Left colon (tissue), 2 donors: ENCODE measurements at places on chromosomes 11 and 22. TPM values are rescaled to one million over a fixed set of nuclear protein-coding genes. Genes with fewer than 3 reads are reported as not detected.

Gene MUC6
- not detected for total RNA-seq

- no peak for DNase-seq
These were observed 33.2 kb upstream of the FBLN1 start for GRCh38 chr22:45469281-45470073.

- no peak for DNase-seq
These were observed 2.3 kb upstream of the IRF7 start for GRCh38 chr11:617912-618682.

DNA sequence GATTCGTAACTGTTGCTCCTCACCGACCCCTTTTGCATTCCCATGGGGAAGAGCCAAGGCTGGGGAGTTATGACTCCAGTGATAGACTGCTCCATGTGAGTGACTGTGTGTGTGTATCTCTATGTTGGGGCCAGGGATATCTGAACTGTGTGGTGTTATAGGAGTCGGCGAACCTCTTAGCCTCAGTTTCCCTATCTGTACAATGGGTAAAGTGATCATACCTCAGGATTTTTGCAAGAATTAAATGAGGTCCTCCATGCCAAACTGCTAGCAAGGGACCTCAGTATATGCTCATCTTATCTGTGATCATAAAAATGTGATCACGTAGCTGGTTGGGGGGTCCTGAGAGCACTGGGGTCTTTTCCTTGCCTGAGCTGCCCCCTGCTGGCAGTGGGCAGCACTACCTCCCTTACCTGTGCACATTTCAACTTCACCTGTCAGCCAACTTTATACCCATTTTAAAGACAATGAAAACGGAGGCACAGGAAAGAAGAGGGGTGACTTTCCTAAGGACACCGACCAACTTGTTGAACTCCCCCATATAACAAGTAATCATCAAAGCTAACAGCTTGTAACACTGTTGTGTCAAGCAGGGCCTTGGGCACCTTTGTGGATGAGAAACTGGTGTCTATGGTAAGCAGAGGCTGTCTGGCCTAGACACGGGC is 1.4 kb upstream of the DPP3 start:
- DNase-seq: no peak

- DNase-seq: peak; percentile 39
These were observed 101.5 kb downstream of the PLEKHA7 start for GRCh38 chr11:16912692-16913111.

DNA sequence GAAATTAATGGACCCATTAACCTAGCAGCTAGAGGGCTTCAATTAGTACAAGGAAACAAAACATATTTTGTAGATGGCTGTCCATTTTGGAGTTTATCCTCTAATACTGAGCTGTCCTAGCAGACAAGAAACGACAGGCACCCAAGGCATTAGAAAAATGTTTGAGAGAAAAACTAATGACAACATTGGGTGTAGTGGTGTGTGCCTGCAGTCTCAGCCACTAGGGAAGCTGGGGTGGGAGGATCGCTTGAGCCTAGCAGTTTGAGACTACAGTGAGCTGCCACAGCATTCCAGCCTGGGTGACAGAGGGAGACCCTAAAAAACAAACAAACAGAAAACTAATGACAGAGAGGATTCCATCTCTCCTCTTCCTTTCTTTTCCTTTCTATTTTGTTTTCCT is 1.5 kb downstream of the A4GALT start:
- DNase-seq: no peak

Gene OR4C5
- total RNA-seq: not detected

DNA sequence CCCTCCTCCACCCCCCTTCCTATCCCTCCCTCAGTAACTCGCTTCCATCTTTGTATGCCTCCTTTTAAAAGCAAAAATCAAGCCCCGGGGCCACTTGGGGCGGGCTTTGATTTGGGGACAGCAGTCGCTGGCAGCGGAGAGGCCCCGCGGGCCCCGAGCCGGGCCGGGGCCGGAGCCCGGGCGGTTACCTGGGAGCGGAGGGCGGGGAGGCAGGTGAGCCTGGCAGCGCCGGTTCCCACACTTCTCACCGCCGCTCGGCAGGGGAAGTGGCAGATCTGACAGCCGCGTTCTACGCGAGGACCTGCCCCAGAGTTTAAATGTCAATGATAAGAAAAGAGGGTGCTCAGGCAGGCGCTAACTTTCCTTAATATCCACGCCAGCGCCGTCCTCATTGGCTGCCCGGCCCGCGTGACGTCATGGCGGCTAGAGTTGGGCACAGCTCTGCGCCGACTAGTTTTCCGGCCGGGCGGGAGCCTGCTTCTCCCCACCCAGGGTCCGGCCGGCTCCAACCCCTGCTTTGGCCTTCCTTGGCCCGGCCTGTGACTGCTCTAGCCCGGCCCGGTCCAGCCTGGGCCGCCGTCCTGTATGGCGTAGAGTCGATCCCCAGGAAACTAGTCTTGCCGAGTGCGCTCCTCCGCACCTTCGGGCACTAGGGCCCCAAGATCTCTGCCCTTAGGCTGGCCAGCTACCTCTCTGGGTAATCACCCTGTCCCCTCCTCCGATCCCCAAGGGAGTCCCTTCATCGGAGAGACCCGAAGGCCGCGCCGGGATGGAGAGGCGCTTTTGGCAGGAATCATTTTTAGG is 6.7 kb upstream of the PAX6 start:
- DNase-seq: no peak

DNA sequence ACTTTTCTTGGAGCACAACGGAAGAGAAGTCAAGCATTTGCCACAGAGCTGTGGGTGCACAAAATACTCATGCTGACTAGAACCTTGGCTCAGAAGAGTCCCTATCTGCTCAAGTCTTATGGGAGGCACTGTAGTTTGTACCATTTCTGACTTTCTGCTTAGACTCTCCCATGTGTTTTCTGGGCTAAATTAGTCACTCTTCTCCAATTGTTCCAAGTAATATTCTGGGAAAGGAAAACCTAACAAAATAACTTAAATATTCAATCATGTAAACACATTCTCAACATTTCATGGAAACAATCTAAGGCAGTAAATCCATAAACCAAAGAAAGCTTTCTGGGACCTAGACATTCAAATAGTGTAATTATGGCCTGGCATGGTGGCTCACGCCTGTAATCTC is 220.7 kb downstream of the SWAP70 start:
- DNase-seq: no peak

- DNase-seq: no peak
These were observed 1.4 kb downstream of the FLRT1 start for GRCh38 chr11:64037027-64037634.

DNA sequence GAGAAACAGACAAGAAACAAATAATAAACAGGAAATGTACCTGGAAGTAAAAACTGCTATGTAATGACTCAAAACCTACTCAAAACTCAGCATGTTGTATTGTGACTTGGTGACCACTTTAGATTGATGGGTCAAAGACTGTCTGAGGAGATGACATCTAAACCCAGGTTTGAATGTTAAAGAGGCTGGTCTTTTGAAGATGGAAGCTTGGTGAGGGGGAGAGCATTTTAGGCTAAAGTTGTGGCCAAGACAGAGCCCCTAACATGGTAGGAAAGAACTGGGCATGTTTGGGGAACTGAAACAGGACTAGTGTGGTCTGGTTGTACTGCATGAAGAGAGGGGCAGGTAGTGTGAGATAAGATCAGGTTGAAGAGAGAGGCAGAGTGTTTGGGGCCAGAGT is 85.3 kb upstream of the MYO18B start:
- DNase-seq: no peak

Gene PATE2
- not detected for total RNA-seq

Gene OR4C45
- not detected for total RNA-seq
